ENCODE measurements at places on chromosomes 5 and 9. TPM values are rescaled to one million over a fixed set of nuclear protein-coding genes. Genes with fewer than 3 reads are reported as not detected.

Gene SELENOP
- not detected for total RNA-seq

Gene MEIKIN
- total RNA-seq: 0.93 TPM

Gene LCN9
- total RNA-seq: not detected

Gene C5orf58
- not detected for total RNA-seq

Gene PAX5
- total RNA-seq: 0.15 TPM

Gene TMEFF1
- total RNA-seq: 0.24 TPM

Gene TSSK1B
- total RNA-seq: not detected

Gene FLT4
- 2.0 TPM for total RNA-seq

Gene ENTREP1
- not detected for total RNA-seq

DNA sequence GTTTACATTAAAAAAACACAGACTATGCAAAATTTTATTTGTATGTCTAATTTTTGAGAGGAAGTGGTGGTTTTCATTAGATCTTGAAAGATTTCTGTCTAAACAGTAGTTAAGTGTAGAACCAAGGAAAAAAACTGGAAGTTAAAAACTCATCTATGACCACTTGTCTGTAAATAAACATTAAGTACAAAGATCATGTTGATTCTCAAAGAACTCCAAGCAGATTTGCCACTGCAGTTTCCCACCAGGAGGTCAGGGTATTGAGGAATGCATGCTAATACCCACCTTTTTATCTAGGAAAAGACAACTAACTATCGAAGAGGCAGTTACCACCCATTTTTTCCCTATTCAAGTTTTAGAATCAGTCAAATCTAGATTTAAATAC is 1.9 kb downstream of the STOM start:
- no peak for DNase-seq
- H3K27me3 ChIP-seq: no peaks in the 10 kb centered on the region
- H3K4me1 ChIP-seq: peaks cover 68% of the 10 kb centered on the region
- H3K36me3 ChIP-seq: peaks cover 9% of the 10 kb centered on the region
- no peak overlapping the region for H3K27ac ChIP-seq

- no peak for DNase-seq
- no peaks in the 10 kb centered on the region for H3K27me3 ChIP-seq
- H3K4me3 ChIP-seq: no peak overlapping the region
These were observed 28.0 kb downstream of the ERAP2 start for GRCh38 chr5:96904054-96904931.

- DNase-seq: no peak
- H3K27me3 ChIP-seq: peaks cover 10% of the 10 kb centered on the region
- H3K4me1 ChIP-seq: peaks cover 32% of the 10 kb centered on the region
- no peak overlapping the region for H3K27ac ChIP-seq
These were observed 40.8 kb upstream of the GARNL3 start for GRCh38 chr9:127223810-127224177.

DNA sequence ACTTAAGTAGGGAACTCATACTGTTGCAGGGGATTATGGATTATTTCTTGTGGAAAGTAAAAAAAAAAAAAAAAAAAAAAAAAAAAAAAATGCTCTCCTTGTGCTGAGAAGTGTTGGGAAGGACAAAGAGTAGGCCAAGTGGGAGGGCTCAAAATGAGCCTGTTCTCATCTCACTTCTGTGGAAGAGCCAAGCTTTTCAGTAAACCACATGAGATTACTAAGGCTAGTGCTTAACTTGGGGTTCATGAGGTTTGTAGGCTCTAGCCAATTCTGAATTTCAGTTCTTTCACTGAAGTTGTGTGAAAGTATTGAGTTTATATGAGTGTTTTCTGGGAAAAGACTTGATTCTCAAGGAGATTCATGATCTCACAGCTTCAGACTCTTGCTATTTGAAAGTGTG is 23.0 kb upstream of the CEP78 start:
- peaks cover 44% of the 10 kb centered on the region for H3K4me1 ChIP-seq
- no peaks in the 10 kb centered on the region for H3K27me3 ChIP-seq
- H3K36me3 ChIP-seq: no peaks in the 10 kb centered on the region
- no peak overlapping the region for H3K27ac ChIP-seq

GRCh38 chr5:150215979-150216944 is 26.4 kb downstream of the SLC6A7 start:
- DNase-seq: no peak
- no peaks in the 10 kb centered on the region for H3K36me3 ChIP-seq
- H3K27me3 ChIP-seq: peaks cover 4% of the 10 kb centered on the region
- H3K4me1 ChIP-seq: no peaks in the 10 kb centered on the region
- H3K27ac ChIP-seq: no peak overlapping the region

- H3K27ac ChIP-seq: no peak overlapping the region
- H3K4me1 ChIP-seq: no peaks in the 10 kb centered on the region
- H3K4me3 ChIP-seq: no peak overlapping the region
- no peaks in the 10 kb centered on the region for H3K36me3 ChIP-seq
- H3K27me3 ChIP-seq: peaks cover 27% of the 10 kb centered on the region
These were observed 20.1 kb downstream of the DAPK1 start for GRCh38 chr9:87517732-87518131.

DNA sequence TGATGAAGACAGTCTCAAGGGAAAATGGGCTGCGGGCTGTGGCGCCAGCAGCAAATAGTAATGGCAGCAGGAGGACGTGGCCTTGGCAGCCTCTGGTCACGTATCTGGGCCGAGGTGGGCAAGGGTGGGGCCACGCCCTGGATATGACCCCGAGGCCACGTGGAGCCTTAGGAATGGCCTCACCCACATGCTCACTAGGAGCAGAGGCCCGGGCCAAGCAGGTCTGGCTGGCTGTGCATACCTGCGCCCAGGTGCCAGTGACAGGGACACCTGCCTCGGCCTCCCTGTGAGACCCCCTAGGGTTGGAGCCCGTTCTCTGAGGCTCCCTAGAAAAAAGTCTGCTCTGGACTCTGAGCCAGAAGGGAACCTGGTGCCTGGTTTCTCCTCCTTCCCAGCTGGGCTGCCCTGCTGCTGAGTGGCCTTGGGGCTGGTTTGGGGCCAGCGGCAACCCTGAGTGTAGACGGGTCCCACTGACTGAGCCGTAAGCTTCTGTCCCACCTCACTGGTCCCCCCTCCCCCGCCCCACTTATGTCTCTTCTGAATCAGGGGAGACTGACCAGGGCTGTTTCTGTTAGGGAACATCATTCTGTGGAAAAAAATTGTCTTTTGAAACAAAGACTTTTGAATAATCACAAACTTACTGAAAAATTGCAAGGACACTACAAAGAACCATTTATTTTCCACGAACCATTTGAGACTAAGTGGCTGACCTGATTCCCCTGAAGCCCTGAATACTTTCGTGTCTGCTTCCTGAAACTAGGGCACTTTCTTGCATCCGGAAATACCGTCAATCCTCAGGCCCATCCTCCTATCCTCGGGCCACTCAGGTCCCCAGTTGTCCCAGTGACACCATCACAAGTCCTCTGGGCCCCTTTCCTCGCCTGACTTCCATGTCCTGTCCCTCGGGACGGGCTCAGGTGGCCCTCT is 60.8 kb downstream of the WNK2 start:
- no peaks in the 10 kb centered on the region for H3K4me1 ChIP-seq
- no peaks in the 10 kb centered on the region for H3K36me3 ChIP-seq
- no peak overlapping the region for H3K27ac ChIP-seq

GRCh38 chr9:35827486-35827885 is 1.0 kb downstream of the FAM221B start:
- H3K27me3 ChIP-seq: no peaks in the 10 kb centered on the region
- H3K36me3 ChIP-seq: no peaks in the 10 kb centered on the region
- H3K4me1 ChIP-seq: peaks cover 23% of the 10 kb centered on the region

- no peaks in the 10 kb centered on the region for H3K36me3 ChIP-seq
- peaks cover 38% of the 10 kb centered on the region for H3K27me3 ChIP-seq
- DNase-seq: no peak
- no peak overlapping the region for H3K4me3 ChIP-seq
- no peak overlapping the region for H3K27ac ChIP-seq
These were observed 1.1 kb downstream of the PRUNE2 start for GRCh38 chr9:76904661-76905457.

DNA sequence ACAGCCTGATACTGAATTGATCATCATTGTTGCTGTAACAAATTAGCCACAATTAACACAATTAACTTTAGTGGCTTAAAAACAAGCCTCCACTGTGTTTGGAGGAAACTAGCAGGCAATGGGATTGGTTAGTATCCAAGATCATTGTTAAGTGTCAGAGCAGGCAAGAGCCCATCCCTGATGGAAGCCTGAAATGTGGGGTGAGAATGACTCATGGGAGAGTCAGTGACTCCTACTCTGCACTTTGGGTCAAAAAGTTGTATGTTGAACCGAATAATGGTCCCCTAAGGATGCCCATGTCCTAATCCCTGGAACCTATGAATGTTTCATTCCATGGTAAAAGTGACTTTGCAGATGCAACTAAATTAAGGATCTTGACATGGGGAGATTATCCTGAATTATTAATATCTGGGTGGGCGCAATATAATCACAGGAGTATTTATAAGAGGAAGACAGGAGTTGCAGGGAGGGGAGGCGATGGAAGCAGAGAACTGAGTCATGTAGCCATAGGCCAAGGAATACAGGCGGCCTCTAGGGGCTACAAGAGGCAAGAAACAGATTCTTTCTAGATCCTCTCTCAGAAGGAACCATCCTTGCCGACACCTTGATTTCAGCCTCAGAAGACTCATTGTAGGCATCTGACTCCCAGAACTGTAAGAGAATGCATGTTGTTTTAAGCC is 28.8 kb downstream of the ALG2 start:
- no peaks in the 10 kb centered on the region for H3K4me1 ChIP-seq
- no peak overlapping the region for H3K4me3 ChIP-seq
- H3K36me3 ChIP-seq: no peaks in the 10 kb centered on the region
- no peaks in the 10 kb centered on the region for H3K27me3 ChIP-seq

- no peaks in the 10 kb centered on the region for H3K36me3 ChIP-seq
- no peak overlapping the region for H3K4me3 ChIP-seq
- H3K27me3 ChIP-seq: no peaks in the 10 kb centered on the region
These were observed 335.0 kb downstream of the DNAH5 start for GRCh38 chr5:13609504-13609903.

DNA sequence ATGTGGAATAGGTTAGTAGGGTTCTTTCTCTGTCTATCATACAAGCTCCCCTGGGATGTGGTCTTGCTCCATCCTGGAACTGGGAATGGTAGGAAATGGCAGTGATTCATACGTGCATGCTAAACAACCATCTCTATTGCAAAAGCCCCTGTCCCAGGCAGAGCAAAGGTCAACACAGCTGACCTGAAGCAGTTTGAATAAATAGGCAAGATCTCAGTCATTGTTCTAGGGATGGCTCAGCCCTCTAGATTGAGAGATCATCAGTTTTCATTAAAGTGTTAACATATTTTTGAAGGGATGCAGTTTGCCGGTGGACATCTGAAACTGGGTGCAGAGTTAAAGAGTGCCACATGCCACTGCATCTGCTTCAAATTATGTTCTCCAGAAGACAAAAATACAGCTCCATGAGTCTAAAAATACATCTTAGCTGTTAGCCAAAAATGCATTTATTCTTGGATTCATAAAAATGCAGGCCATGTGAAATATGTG is 224.1 kb downstream of the ESM1 start:
- no peaks in the 10 kb centered on the region for H3K27me3 ChIP-seq
- no peaks in the 10 kb centered on the region for H3K36me3 ChIP-seq
- no peak for DNase-seq
- H3K27ac ChIP-seq: no peak overlapping the region

DNA sequence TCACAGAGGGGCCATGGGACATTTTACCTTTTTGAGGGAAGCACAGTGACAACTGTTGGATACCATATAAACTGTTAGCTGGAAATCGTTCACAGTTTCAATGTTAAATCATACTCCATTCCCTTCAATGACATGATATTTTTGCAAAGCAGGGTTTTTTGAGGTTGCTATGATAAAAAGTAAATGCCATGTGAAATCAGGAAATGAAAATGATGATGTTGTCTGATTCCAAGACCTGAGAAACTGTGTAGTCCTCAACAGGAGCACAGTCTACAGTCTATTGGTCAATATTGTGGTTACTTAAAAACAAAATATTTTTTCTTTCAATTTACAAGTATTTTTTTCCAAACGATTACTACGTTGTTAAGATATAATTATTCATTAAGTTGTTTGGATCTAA is 24.0 kb upstream of the ADAM19 start:
- peaks cover 95% of the 10 kb centered on the region for H3K4me1 ChIP-seq
- H3K36me3 ChIP-seq: peaks cover 2% of the 10 kb centered on the region
- H3K4me3 ChIP-seq: no peak overlapping the region
- DNase-seq: no peak
- H3K27ac ChIP-seq: peak overlapping the region; percentile 91

- H3K4me1 ChIP-seq: no peaks in the 10 kb centered on the region
- no peak overlapping the region for H3K4me3 ChIP-seq
- no peak for DNase-seq
- H3K27me3 ChIP-seq: peaks cover 1% of the 10 kb centered on the region
- H3K27ac ChIP-seq: no peak overlapping the region
These were observed 97.0 kb upstream of the VLDLR start for GRCh38 chr9:2524601-2525000.

DNA sequence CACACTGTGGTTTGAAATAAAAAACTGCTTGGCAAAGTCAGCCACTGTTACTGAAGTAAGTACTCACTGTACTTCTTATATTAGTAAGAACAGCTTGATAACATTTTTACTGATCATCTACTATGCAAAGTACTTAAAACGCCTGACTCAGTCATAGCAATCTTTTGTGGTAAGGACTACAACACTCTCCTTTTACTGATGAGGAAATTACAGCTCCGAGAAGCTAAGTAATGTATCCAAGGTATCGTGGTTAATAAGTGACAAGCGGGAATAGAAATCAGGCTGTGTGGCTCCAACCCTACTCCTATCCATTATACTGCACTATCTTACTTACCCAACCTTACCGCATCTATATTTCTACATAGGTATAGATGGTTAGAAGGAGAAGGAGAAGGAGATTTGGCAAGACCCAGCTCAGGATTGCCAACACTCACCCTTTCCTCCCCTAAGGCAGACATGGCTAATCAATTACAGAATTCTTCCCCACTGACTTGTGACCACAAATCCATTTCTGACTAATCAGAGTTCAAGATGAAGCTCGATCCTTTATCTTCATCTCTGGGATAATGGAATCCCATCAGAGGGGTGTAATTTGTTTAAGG is 281.4 kb downstream of the SPOCK1 start:
- no peaks in the 10 kb centered on the region for H3K36me3 ChIP-seq
- H3K27ac ChIP-seq: no peak overlapping the region
- H3K4me1 ChIP-seq: no peaks in the 10 kb centered on the region
- H3K4me3 ChIP-seq: no peak overlapping the region
- no peak for DNase-seq
- H3K27me3 ChIP-seq: peaks cover 3% of the 10 kb centered on the region

GRCh38 chr9:22052376-22052945 is 43.4 kb upstream of the CDKN2B start:
- DNase-seq: peak; percentile 50
- no peaks in the 10 kb centered on the region for H3K36me3 ChIP-seq
- H3K27ac ChIP-seq: no peak overlapping the region
- peaks cover 12% of the 10 kb centered on the region for H3K27me3 ChIP-seq
- no peak overlapping the region for H3K4me3 ChIP-seq

GRCh38 chr5:174410716-174411478 is 313.5 kb upstream of the MSX2 start:
- no peaks in the 10 kb centered on the region for H3K36me3 ChIP-seq
- DNase-seq: no peak
- no peaks in the 10 kb centered on the region for H3K4me1 ChIP-seq

- peak; percentile 13 for DNase-seq
- H3K27ac ChIP-seq: no peak overlapping the region
- H3K36me3 ChIP-seq: no peaks in the 10 kb centered on the region
These were observed 25.7 kb downstream of the UTP15 start for GRCh38 chr5:73591102-73591695.

GRCh38 chr5:176629853-176630680 is at the start of the genes EIF4E1B and SNCB:
Gene EIF4E1B, plus strand, starts transcription at chr5:176630675. Its CDS starts 12,113 bp downstream, at chr5:176642788.
Gene SNCB, minus strand, starts transcription at chr5:176630534. Its CDS starts 880 bp downstream, at chr5:176629654.
- no peaks in the 10 kb centered on the region for H3K36me3 ChIP-seq
- peaks cover 69% of the 10 kb centered on the region for H3K27me3 ChIP-seq
- peaks cover 13% of the 10 kb centered on the region for H3K4me1 ChIP-seq
- H3K27ac ChIP-seq: no peak within 1 kb of the TSS
- DNase-seq: peak; percentile 67
- no peak within 1 kb of the TSS for H3K4me3 ChIP-seq

GRCh38 chr5:126656401-126657007 is 55.8 kb downstream of the PHAX start:
- peaks cover 6% of the 10 kb centered on the region for H3K4me1 ChIP-seq
- no peaks in the 10 kb centered on the region for H3K36me3 ChIP-seq
- no peak overlapping the region for H3K27ac ChIP-seq
- H3K27me3 ChIP-seq: no peaks in the 10 kb centered on the region
- DNase-seq: peak; percentile 30
